WTC11 (cell line): ENCODE measurements at places on chromosomes 1 and 21. TPM values are rescaled to one million over a fixed set of nuclear protein-coding genes. Genes with fewer than 3 reads are reported as not detected.
A peak's percentile ranks its signal among the peaks of the same experiment; 100 is the strongest.

DNA sequence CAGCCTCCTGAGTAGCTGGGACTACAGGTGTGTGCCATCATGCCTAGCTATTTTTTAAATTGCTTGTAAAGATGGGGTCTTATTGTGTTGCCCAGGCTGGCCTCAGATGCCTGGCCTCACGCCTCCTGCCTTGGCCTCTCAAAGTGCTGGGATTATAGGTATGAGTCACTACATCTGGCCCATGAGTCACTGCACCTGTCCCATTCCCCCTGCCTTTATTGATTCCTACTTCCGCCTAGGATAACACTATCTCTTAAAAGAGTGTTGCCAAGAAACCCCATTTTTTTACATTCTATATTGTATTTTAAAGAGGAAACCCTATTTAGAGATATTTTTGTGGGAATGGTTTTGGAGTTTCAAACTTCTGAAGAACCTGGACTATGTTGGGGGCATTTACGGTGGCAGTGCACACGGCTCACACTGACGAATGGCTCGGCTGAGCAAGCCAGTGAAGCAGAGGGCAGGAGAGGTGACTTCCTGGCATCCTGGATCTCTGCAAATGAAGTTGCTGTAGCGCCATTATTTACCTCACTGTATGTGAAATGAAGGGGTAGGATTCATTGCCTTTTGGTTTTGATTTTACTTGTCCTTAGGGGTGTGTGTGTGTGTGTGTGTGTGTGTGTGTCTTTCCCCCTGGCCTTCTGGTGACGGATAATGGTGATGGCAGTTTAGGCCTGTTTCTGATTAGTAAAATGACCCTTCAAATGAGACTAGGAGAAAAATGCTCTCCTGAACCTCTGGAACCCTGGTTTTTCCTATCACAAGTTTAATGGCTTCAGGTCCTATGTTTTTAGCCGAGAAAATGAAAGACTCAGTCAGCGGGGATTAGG is 22.5 kb downstream of the KIF26B start:
- no peak overlapping the region for H3K4me3 ChIP-seq
- peaks cover 23% of the 10 kb centered on the region for H3K4me1 ChIP-seq
- no peak for DNase-seq
- no peak overlapping the region for H3K27ac ChIP-seq
- no peaks in the 10 kb centered on the region for H3K27me3 ChIP-seq

DNA sequence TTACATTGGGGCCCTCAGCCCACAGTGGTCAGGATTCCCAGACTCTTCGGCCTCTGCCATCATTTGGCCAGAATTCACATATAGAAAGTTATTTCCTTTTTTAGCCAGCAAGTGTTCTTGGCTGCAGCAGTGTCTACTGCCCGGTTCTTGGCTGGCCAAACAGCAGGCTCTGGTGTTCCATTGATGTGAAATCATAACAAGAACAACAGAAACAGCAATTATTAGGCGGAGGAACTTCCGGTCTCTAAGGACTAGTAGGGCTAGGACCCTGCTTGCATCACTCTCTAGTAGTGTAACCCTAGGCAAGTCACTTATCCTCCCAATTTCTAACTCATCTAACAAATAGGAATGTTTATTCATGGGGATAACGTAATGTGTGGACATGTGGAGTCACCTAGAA is 8.7 kb upstream of the GJA5 start:
- no peak for DNase-seq
- H3K36me3 ChIP-seq, result no peaks in the 10 kb centered on the region
- H3K27me3 ChIP-seq, result no peaks in the 10 kb centered on the region; the same call in none of the 2 replicates
- no peak overlapping the region for H3K4me3 ChIP-seq

- H3K27ac ChIP-seq, result no peak overlapping the region
- no peaks in the 10 kb centered on the region for H3K36me3 ChIP-seq
- no peak overlapping the region for H3K4me3 ChIP-seq
- no peaks in the 10 kb centered on the region; the same call in 1 of the 2 replicates for H3K27me3 ChIP-seq
- H3K4me1 ChIP-seq, result peaks cover 22% of the 10 kb centered on the region
Measured at GRCh38 chr1:64906447-64906846, 59.9 kb downstream of the JAK1 start.

- H3K4me1 ChIP-seq, result peaks cover 11% of the 10 kb centered on the region
- H3K36me3 ChIP-seq, result peaks cover 7% of the 10 kb centered on the region
- DNase-seq, result no peak
- no peak overlapping the region for H3K4me3 ChIP-seq
Measured at GRCh38 chr1:92031281-92032110, 1.7 kb downstream of the EPHX4 start.

GRCh38 chr1:221892301-221892830 is 150.5 kb upstream of the DUSP10 start:
- H3K27me3 ChIP-seq, result no peaks in the 10 kb centered on the region
- H3K4me1 ChIP-seq, result 0 out of 2 replicates have a peak, but pooled peaks cover 4% of the 10 kb centered on the region
- no peaks in the 10 kb centered on the region for H3K36me3 ChIP-seq

GRCh38 chr1:226571893-226572292 is 23.3 kb downstream of the STUM start:
- H3K36me3 ChIP-seq, result no peaks in the 10 kb centered on the region
- H3K4me1 ChIP-seq, result peaks cover 13% of the 10 kb centered on the region
- no peak overlapping the region for H3K27ac ChIP-seq
- no peak overlapping the region for H3K4me3 ChIP-seq

DNA sequence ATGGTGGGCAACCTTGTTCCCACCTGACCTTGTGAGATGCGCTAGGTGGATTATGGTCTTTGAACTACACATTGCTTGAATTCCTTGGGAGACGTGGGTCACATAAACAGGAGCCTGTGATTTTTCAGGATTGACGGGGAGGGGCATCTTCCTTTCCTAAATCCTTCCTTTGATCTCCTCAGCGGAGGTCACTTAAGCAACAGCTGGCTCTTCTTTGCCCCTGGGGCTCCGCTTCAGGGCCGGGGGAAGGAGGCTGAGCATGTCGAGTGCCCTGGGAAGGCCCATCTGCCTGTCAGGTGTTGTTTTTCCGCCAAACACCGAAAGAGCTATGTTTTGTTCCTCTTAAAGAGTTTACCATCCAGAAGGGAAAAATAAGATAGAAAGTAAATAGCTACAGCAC is 40.6 kb downstream of the KIF26B start:
- H3K27ac ChIP-seq, result no peak overlapping the region
- no peaks in the 10 kb centered on the region for H3K36me3 ChIP-seq
- peaks cover 8% of the 10 kb centered on the region for H3K27me3 ChIP-seq

DNA sequence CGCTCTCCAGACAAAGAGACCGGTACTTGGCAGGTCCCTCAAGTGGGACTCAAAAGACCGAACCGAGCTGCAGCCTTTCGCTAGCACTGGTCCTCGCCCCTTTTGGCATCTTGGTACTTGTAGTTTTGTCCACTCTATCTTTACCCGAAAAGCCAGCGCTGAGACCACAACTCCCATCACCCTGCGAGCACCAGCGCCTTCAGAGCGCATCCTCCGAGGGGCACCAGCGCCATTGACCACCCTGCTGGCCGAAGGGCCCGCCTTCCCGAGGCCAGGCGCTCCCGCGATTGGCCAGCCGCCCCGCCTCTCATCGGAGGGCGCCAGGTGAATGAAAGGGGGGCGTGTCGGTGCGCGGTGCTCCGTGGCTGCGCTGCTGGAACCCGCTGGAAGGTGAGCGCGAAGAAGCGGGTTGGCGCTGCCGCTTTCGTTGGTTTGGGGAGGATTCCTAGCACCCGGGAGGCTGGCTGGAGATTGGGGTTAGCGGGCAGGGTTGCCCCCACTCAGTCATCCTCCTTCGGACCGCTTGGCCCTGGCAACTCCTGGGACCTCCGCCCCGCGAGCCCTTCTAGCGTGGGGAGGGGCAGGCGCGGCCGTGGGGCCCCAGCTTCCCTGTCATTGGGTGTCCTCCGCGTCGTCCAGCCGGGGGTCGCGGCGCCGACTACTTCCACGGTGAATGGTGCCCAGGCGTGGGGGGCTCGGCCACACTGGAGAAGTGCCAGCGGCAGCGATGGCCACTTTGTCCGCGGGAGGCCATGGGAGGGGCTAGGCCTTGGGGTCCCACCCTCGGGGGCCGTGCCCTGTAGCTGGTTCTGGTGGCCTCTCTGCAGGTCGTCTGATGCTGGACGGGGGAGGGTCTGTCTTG is at the start of gene ZBTB8B:
ZBTB8B (plus strand) TSS at position 357 of the 862 bp plus-strand sequence. CDS start 5,553 bp downstream, outside the sequence.
- H3K36me3 ChIP-seq, result peaks cover 6% of the 10 kb centered on the region; the same call in 1 of the 2 replicates
- peaks cover 10% of the 10 kb centered on the region for H3K4me1 ChIP-seq
- H3K27me3 ChIP-seq, result peaks cover 3% of the 10 kb centered on the region; the same call in 1 of the 2 replicates
- H3K4me3 ChIP-seq, result peak within 1 kb of the TSS; percentile 97
- H3K27ac ChIP-seq, result peak within 1 kb of the TSS; percentile 85
- DNase-seq, result peak; percentile 98

- H3K27me3 ChIP-seq, result no peaks in the 10 kb centered on the region
- peak overlapping the region; percentile 98 for H3K27ac ChIP-seq
- peak overlapping the region; percentile 84 for H3K4me3 ChIP-seq
- peaks cover 42% of the 10 kb centered on the region for H3K4me1 ChIP-seq
Measured at GRCh38 chr1:81799939-81800694, 617 bp upstream of the ADGRL2 start.

DNA sequence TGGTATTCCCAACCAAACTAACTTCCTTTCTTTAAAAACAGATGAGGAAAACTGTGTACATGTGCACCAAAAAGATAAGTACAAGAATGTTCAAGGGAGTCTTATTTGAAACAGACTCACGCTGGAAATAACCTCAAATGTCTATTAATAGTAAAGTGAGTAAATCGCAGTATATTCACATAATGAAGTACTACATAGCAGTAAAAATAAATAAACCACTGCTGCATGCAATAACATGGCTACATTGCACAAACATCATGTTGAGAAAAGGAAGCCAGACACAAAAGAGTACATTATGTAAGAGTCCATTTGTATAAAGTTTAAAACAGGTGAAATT is 5.2 kb upstream of the DENND2D start:
- peaks cover 26% of the 10 kb centered on the region for H3K4me1 ChIP-seq
- no peak for DNase-seq
- H3K36me3 ChIP-seq, result no peaks in the 10 kb centered on the region

GRCh38 chr1:175185903-175186302 is 6.7 kb downstream of the KIAA0040 start:
- H3K4me1 ChIP-seq, result peaks cover 25% of the 10 kb centered on the region
- DNase-seq, result no peak
- H3K36me3 ChIP-seq, result no peaks in the 10 kb centered on the region
- H3K27ac ChIP-seq, result no peak overlapping the region

DNA sequence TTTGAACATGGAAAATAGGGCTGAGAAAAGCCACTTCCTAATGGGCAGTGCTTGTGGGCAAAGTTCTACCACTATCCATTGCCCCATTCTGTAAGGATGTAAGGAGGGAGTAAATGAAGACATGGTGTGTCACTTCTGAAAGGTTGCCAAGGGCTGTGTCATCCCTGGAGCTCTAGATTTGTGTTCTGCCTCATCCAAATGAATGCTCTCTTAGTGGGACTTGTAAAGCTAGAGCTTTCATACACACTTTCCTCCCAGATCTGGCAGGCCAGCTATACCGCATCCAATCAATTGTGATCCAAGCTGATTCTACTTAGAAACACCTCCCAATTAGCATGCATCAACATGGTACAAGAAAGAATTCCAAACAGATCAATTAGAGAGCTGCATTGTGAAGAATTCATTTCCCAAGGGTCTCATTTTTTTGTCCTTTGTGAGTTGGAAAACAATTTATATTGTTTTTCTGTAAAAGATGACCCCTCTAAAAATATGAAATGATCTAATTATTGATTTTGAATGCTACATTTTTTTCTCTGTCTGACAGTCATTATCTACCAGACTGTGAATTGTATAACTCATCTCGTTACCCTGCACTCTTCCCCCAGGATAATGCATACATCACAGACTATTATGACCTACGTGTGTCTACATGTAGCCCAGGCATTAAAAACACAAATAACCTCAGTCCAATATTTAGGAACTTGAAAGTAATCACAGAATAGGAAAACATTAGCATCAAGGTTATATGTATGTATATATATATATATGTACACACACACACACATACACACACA is 117.1 kb upstream of the DUSP10 start:
- no peaks in the 10 kb centered on the region for H3K36me3 ChIP-seq
- H3K27ac ChIP-seq, result no peak overlapping the region
- no peak for DNase-seq
- H3K27me3 ChIP-seq, result no peaks in the 10 kb centered on the region
- H3K4me1 ChIP-seq, result peaks cover 12% of the 10 kb centered on the region

DNA sequence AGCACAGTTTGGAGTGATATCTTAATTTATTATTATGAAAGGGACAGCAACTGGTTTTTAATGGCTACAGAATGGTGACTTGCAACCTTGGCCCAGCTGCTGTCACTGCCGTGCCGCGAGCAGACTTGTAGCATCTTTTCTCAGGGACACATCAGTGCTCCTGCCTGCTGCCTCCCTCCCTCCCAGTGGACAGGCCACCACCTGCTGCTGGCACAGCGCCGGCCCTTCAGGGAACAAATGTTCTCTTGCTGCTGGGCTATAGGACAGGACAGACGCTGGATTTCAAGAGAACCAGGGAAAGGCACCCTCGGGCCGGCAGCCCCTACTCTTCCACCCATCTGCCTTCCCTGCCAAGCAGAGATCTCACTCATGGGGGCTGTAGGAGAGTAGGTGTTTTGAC is 413.8 kb upstream of the NFIA start:
- DNase-seq, result no peak
- no peaks in the 10 kb centered on the region for H3K27me3 ChIP-seq
- H3K27ac ChIP-seq, result no peak overlapping the region
- no peaks in the 10 kb centered on the region for H3K36me3 ChIP-seq
- no peaks in the 10 kb centered on the region for H3K4me1 ChIP-seq

GRCh38 chr1:242425232-242425631 is 99.3 kb downstream of the PLD5 start:
- DNase-seq, result no peak
- no peak overlapping the region for H3K27ac ChIP-seq
- no peaks in the 10 kb centered on the region for H3K36me3 ChIP-seq

DNA sequence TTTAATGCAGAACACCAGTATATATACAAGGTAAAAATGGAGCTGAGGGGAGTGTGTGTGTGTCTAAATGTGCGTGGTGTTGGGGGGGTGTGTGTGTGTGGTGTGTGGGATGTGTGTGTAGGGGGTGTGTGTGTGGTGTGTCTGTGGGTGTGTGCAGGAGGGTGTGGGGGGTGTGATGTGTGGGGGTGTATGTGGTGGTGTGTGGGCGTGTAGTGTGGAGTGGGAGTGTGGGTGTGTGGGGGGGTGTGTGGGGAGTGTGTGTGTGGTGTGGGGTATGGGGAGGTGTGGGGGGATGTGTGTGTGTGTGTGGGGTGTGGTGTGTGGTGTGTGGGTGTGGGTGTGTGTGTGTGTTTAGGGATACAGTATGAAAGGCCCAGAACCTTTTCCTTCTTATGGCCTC is 202.3 kb upstream of the CACYBP start:
- H3K4me1 ChIP-seq, result peaks cover 11% of the 10 kb centered on the region
- no peak overlapping the region for H3K4me3 ChIP-seq
- DNase-seq, result no peak
- no peaks in the 10 kb centered on the region for H3K36me3 ChIP-seq
- no peak overlapping the region for H3K27ac ChIP-seq
- no peaks in the 10 kb centered on the region for H3K27me3 ChIP-seq

DNA sequence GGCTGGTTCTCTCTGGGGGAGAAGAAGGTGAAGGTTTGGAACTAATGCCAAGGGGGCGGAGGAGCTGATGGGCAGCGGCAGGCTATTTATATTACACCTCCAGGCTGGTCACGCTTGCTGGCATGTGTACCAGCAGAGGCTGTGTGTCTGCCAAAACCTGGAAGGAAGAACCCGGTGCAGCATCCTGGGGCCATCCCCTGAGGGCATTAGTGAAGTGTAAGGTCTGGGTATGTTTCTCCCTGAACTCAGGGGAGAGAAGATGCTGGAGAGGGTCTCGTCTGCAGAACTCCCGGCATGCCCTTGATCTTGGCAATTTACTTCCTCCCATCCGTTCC is 5.3 kb downstream of the DISP3 start:
- H3K27ac ChIP-seq, result no peak overlapping the region
- H3K4me1 ChIP-seq, result peaks cover 30% of the 10 kb centered on the region

SLC1A7 gene
- total RNA-seq, result 0.07 to 0.14 TPM in 2 of 3 replicates, not detected in the other

PTGS2 gene
- total RNA-seq, result 0.20 to 0.66 TPM (median 0.60 TPM) in 3 replicates

PLA2G2C gene
- not detected in 3 replicates for total RNA-seq

TGFB2 gene
- total RNA-seq, result 1.0 to 2.5 TPM (median 1.5 TPM) in 3 replicates

LMOD1 gene
- total RNA-seq, result 1.5 to 1.9 TPM (median 1.6 TPM) in 3 replicates
